NCI-H2171 (cell line): ENCODE measurements at places on chromosomes 13 and 19.

- DNase-seq = peak; percentile 14
These were observed 855 bp downstream of the UNC13A start for GRCh38 chr19:17687141-17687856.

GRCh38 chr13:40569024-40569350 is 97.5 kb downstream of the FOXO1 start:
- no peak for DNase-seq

- no peak for DNase-seq
These were observed 100.7 kb downstream of the MIPEP start for GRCh38 chr13:23788459-23788858.

GRCh38 chr13:41122838-41123237 is 9.8 kb downstream of the KBTBD6 start:
- no peak for DNase-seq

DNA sequence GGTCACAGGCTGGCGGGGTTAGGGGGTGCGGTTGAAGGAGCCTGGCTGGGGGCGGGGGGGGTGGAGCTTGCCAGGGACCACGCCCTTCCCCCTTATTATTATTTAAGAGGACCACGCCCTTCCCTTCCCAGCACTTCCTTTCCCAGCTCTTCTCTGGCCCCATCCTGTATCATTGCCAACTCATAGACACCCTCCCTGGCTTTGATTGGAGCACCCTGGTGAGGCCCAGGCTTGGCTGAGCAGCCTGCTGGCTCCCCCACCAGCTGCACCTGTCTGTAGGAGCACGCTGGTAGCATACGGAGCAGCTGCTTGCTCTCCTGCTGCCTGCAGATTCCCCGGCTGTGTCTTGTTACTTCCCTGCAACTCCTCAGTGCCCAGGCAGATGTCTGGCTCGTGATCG is 62.5 kb upstream of the PDX1 start:
- DNase-seq = peak; percentile 51

GRCh38 chr19:19860756-19861390 is 4.8 kb upstream of the ZNF253 start:
- DNase-seq = no peak

GRCh38 chr19:18097217-18097992 is at the start of gene MAST3:
MAST3 (plus strand) TSS chr19:18097778; CDS start chr19:18097793, 15 bp downstream.
- peak; percentile 83 for DNase-seq

- no peak for DNase-seq
These were observed 740 bp downstream of the ELAVL3 start for GRCh38 chr19:11479898-11480714.

DNA sequence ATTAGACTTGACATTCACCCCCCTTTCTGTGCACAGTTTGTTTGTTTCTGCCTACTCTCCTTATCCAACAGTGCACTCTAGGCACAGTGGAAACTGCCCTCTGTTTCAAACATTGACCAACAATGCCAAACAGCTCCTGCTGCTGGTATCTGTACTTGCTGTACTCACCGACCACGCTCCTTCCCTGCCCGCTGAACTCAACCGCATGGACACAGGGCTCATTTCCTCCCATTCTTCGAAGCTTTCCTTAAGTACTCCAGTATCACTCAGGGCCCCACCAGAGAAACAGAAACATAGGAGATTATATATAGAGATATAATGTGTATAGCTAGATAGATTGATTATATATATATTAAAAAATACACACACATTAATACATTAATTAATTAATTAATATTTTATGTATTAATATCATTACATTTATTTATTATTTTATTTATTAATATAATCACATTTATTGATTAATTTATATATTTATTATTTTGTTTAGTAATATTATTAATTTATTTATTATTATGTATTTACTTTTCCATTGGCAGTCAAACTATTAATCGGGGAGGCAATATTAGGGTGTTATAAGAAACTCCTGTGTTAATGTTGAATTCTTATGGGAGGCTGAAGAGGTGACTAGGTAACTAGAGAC is 1528.2 kb downstream of the EFNB2 start:
- no peak for DNase-seq
